ENCODE measurements at places on chromosomes 1 and 21.

GRCh38 chr1:84957966-84958365, 38.9 kb downstream of the MCOLN2 start:
- ATAC-seq: no peak

DNA sequence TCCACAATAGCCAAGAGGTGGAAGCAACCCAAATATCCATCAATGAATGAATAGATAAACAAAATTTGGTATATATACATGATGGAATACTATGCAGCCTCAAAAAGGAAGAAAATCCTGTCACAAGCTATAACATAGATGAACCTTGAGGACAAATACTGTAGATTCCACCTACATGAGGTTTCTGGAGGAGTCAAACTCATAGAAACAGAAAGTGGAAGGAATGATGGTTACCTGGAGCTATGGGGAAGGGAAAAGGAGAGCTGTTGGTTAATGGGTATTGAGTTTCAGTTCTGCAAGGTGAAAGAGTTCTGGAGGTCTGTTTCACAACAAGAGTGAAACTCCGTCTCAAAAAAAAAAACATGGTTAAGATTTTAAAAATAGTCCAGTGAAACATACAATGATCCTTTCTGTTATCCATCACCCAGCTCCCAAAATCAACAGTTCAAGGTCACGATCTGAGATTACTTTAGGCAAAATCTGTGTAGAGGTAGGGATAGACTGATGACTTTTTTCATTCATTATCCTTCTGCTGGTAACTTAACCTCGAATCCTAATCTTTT, 80.8 kb upstream of the HNRNPU start:
- ATAC-seq: no peak

GRCh38 chr21:39168800-39169199, 14.5 kb downstream of the PSMG1 start:
- no peak for ATAC-seq

GRCh38 chr1:55725378-55725777, 510.2 kb upstream of the USP24 start:
- no peak for ATAC-seq

DNA sequence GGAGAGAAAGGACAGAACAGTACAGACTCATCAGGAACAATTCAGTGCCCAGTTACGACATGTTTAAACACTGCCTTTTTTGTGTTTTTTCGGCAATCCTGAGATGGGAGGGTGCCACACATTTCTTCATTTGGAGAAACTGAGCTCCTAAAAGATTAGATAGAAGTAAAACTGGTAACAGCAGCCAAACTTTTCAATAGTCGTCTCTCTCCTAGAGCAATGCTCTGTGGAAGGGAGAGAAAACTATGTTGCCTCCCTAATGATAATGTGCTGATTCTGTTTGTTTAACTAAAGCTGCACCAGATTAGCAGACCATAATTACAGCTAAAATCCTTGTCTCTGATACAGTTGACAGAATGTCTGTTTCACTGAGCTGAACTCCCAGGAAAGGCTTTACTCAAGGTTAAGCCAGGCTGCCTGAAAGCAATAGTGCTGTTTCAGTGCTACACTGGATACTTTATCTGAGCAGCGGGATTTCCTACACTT, 76.2 kb upstream of the CXADR start:
- no peak for ATAC-seq

- ATAC-seq: peak; percentile 29
Observed at GRCh38 chr1:214516434-214517326, 34.7 kb downstream of the PTPN14 start.

DNA sequence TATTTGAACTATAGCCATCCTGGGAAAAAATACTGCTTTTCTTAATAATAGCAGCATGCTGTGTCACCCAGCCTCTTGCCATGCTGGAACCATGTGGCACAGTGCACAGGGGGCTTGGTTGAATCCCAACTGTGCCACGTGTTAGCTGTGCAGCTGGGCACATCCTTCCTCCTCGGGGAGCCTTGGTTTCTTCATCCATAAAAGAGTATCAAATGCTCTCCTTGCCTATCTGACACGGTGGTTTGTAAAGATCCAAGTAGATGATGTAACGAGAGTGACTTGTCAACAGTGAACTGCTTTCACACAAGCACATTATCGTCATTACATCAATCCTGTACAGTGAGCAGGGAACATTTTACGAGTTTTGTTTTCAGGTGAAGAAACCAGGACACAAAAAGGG, 24.4 kb downstream of the VASH2 start:
- ATAC-seq: no peak

- ATAC-seq: no peak
Observed at GRCh38 chr1:61925591-61926298, 183.5 kb downstream of the PATJ start.

DNA sequence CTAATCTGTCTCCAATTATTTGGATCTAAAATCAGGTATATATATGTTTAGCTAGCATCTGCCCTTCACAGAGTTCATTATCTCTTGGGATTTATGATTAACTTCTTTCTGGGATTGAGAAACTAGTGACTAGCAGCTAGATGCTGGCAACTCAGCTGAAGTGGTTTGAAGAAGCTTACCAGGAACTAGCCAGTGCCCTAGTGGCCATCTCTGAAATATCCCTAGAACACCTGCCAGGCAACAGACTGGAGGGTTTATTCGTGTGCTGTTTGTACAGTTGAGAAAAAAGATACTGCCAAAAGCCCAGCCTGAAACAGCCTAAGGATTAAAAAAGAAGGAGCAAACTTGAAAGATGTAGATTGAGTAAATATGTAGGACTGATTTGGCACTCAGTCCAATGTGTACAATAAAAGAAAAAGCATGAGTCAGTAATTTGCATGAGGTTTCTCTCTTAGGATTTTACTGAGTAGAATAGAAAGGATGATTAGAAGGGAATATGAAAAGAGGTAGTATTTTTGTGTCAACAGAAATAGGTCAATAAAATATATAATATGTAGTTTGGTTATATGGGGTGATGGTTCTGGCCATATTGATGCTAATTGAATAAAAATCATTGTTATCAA, 1144.6 kb upstream of the ADGRL2 start:
- peak; percentile 55 for ATAC-seq

- ATAC-seq: no peak
Observed at GRCh38 chr1:180680558-180681144, 48.8 kb downstream of the XPR1 start.

DNA sequence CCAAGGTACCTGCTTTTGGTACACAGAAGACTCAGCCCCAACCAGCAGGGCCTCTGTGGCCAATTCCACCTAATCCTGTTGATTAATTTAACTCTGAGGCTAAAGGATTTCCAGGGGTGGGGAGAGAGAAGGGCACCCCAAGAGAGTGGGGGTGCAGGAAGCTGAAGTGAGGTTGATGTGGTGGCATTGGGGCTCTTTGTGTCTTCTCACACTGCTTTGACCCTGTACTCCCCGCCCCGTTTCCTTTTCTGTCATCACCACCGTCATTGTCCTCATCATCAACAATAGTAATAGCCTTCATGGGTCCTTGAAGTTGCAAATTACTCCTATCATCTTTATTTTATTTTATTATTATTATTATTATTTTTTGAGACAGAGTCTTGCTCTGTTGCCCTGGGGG, 55.9 kb downstream of the PAX7 start:
- no peak for ATAC-seq

- ATAC-seq: peak; percentile 89
Observed at GRCh38 chr1:192766009-192766625, 42.7 kb upstream of the RGS2 start.

- ATAC-seq: peak; percentile 41
Observed at GRCh38 chr1:55375617-55376258, 160.6 kb upstream of the USP24 start.

GRCh38 chr1:18234790-18235242, 127.2 kb downstream of the IGSF21 start:
- peak; percentile 35 for ATAC-seq

DNA sequence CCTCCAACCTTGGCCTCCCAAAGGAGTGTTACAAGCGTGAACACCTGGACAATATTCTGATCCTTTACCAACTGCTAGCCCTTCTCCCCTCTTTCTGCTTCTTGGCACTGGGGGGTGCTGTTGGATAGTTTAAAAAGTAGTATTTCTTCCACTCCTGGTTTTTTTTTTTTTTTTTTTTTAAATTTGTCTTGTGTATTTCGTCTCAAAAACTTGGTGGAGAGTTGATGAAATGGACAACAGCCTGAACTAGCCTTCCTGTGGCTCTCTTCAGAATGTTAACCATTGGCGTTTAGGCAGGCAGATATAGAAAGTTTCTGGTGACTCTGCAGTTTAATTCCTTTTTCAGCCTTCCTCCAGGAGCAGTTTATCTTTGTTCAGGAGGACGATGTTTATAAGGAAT, 69.7 kb upstream of the USP24 start:
- ATAC-seq: peak; percentile 54

GRCh38 chr1:205108464-205108863, 13.3 kb downstream of the RBBP5 start:
- no peak for ATAC-seq

DNA sequence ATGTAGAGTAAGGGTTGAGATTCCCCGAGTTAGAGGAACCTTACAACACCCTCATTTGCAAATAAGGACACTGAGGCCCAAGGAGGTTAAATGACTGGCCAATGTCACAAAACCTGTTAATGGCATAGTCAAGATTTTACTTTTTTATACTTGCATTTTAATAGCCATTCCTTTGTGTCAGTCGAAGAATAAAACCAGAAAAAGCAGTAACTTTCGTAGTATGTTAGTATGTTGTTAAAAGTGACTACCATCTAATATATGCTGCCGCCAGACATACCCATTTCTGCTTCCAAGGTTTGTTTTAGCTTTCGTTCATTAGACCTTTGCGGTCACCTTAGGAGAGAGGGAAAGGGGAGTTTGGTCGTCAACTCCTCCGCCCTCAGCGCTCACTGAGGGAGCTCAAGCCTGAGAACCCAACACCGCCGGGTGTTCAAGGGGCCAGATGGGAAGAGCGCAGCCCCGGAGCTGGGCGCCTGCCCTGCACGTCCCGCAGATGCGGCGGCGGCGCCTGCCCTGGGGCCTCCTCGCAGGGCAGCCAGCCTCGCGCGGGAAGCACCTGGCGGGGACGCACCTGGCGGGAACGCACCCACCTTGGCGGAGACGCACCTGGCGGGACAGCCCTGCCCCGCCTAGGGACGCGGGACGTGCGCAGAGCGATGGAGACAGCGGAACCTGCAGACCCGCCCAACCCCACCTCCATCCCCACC, 466 bp downstream of the VPS26C start:
- peak; percentile 49 for ATAC-seq

DNA sequence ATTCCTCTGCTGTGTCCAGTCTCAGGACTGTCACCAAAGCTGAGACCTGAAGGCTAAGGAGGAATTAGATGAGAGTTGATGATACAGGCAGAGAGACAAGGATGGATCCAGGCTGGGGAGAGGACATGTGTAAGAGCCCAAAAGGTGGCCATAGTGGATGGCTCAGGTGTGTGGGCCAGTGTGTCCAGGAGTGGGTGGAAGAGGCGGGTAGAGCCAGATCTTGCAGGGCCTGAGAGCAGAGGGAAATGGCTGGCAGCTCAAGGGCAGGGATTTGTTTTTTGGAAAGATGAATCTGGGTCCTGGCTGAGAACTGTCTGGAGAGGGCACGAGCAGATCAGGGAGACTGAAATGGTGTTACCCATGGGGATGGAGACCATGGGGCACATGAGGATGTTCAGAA, 38.1 kb downstream of the AZIN2 start:
- no peak for ATAC-seq

GRCh38 chr1:235067396-235068157, 61.1 kb downstream of the TOMM20 start:
- ATAC-seq: peak; percentile 84

DNA sequence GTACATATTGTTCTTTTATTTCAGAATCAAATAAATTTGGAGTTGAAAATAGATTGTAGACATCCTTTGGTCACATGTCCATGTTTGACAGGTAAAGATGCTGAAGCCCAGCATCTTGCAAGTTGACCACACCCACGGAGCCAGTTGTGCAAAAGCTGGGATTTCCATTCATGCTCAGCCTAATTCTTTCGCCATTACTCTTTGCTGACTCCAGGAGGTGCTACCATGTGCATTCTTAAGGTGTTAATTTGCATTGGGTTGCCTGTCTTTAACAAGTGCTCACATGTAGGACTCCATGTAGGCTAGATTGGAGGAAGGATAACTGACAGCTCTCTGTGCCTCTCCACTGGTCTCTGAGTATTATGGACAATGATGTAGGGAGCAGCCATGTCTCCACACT, 660.7 kb downstream of the LMO4 start:
- peak; percentile 45 for ATAC-seq

DNA sequence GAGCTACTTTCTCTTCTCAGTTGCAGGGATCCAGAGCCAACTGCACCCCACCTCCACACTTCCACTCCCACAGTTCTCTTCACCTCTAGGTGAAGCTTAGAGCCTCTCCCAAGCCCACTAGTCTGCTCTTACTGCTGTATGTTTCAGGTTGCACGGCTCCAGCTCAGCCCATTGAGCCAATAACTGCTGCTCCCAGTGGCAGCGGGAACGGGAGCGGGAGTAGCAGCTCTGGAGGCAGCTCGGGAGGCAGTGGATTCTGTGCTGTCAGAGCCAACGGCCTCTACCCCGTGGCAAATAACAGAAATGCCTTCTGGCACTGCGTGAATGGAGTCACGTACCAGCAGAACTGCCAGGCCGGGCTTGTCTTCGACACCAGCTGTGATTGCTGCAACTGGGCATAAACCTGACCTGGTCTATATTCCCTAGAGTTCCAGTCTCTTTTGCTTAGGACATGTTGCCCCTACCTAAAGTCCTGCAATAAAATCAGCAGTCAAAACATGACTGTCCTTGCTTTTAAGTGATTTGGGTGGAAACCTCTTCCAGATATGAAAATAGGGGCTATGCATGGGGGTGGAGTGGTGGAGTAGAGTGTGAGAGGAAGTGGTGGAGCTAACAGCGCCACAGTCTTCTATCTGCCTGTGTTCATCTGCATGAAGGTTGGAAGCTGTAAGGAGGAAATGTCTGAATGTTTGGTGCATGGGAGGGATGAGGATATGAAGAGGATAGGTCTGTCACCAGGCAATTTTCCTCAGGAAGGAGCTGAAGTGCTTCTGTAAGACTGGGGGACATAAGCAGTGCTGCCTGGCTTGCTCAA, 29.6 kb downstream of the CHIA start:
- ATAC-seq: no peak

DNA sequence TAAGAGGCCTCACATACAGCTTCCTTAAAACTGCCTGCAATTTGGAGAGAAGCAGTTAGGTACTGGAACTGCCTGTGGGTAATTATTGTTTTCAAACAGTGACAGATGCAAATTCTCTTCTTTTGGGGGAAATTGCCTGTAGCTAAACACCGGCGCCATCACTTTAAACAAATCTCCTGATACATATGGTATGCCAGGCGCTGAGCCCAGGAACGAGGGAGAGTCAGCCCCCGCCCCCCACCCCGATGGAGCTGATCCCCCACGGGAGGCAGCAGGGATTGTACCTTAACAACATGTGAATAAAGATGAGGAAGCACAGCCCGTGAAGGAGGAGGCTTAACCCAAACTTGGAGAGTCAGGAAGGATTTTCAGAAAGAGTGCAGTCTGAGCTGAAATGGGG, 7.1 kb downstream of the TMEM51 start:
- no peak for ATAC-seq

DNA sequence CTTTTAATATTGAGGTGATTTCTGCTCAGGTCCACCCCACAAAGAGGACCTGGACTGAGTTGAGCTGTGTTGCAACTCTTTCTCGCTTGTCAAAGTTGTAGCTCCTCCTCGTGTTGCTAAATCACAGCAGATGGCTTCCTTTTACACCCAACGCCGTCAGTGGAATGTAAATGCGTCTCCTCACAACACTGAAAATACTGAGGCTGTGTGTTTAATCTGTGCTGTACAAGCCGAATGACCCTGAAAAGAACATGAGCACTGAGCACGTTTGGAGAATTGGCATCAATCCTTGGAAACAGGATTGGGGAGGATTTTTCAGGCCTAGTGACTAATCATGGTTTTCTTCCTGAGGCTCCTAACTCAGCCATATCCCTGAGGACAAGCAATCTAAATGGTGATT, 196.0 kb downstream of the CRB1 start:
- ATAC-seq: peak; percentile 28

Data from esophagus mucosa (tissue), 1 donor.